AG09309 (cell line): ENCODE measurements at places on chromosomes 11 and 22.

DNA sequence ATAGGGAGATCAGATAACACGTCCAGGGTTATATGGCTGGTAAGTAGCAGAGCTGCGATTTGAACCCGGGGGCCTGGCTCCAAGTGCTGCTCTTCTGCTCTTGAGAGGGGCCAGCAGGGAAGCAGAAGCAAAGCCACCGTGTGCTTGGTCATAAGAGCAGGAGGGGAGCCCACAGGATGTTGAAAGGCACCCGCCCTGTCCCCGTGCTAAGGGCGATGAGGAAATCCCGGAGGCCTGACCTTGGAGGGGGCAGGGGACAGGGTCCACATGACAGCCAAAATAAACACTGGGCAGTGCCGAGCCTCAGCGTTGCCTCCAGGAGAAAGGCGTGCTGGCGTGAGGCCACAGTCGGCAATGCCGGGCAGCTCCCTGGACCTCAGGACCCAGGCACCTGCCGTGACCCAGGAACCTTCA is 28.8 kb downstream of the TOM1 start:
- no peak for DNase-seq

DNA sequence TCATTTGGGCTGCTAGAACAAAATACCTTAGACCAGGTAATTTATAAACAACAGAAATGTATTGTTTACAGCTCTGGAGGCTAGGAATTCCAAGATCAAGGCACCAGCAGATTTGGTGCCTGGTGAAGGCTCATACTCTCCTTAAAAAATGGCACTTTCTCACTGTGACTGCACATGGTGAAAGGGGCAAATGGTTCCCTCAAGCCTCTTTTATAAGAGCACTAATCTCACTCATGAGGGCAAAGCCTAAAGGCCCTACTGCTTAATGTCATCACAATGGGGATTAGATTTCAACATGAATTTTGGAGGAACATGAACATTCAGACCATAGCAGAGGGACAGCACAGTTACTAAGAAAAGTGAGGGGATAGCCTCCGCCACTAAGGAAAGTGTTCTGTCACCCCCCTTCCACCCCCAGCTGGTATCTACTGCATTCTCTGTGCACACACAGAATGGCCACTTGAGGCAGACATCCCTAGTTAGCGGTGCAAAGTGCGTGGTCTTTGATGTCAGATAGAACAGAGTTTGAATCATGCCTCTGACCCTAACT is 47.2 kb upstream of the CEP295 start:
- DNase-seq, result no peak

GRCh38 chr22:19971276-19972124 is 29.9 kb upstream of the TXNRD2 start:
- DNase-seq, result no peak

DNA sequence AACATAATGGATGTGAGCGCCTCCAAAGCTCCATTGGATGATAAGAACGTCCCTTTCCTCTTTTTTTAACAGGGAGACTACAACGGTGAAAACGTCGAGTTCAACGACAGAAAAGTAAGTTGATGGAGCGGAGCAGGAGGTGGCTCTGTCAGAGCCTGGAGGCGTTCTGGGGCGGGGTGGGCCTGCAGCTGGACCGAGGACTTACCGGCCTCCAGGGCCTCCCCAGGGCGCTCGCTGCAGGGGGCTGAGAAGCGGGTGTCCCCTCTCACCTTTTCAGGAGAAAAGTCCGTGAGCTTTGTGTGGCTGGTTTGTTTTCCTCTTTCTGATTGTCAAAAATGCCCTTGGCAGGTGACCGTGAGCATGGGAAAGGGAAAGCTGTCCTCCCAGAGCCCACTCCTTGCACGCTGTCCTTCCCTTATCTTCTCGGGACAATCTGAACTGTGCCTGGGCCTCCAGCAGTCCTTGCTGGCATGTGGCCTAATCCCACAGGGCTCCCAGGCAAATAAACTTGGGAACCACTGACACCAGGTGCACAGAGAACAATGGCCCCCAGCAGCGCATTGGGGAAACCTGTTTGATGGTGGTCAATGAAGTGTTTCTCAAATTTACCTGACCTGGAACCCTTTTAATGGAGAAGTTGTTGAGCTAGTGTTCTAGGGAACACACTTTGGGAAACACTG is 38.4 kb downstream of the ANO1 start:
- no peak for DNase-seq

DNA sequence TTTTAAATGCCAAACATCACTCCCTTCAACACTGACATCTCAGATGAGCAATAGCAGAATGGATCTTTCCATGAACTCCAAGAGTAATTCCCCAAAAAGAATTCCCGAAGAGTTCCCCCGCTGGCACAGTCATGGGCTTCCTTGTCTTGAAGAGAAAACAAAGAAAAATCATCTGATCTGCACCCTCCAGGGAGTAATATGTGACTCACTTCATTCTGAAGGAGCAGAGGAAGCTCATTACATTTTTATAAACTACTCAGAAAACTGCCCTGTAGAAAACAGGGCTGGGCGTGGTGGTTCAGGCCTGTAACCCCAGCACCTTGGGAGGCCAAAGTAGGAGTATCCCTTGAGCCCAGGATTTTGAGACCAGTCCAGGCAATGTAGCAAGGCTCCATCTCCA is 35.7 kb downstream of the CELSR1 start:
- no peak for DNase-seq
